ENCODE measurements at places on chromosomes 4 and X.

- DNase-seq, result no peak
These were observed 397.4 kb downstream of the PRDM5 start for GRCh38 chr4:120525106-120525505.

- DNase-seq, result no peak
These were observed 73.5 kb upstream of the DHRSX start for GRCh38 chrX:2574271-2574670.

DNA sequence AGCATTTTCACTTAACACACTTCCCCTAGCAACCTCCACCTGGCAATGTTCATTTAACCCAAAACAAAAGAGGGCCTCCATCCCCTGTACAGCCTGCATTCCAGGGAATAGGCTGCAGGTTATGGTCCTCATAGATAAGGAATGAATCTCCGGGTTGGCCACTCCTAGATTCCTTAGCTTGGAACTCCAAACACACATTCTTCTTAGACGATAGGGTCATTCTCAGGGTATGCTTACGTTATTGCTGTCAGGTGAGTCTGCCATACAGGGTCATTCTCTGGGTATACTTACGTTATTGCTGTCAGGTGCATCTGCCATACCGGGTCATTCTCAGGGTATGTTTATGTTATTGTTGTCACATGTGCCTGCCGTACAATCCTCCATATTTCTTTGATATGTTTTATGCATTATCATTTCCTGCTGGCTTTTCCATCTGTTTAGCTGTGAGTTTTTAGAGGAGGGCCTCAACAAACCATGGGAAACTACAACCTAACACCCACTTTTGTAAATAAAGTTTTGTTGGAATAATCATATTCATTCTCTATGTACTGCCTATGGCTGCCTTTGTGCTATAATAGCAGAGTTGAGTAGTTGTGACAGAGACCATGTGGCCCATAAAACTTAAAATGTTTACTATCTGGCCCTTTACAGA lies 8.2 kb upstream of the AFF1 start:
- DNase-seq, result no peak

DNA sequence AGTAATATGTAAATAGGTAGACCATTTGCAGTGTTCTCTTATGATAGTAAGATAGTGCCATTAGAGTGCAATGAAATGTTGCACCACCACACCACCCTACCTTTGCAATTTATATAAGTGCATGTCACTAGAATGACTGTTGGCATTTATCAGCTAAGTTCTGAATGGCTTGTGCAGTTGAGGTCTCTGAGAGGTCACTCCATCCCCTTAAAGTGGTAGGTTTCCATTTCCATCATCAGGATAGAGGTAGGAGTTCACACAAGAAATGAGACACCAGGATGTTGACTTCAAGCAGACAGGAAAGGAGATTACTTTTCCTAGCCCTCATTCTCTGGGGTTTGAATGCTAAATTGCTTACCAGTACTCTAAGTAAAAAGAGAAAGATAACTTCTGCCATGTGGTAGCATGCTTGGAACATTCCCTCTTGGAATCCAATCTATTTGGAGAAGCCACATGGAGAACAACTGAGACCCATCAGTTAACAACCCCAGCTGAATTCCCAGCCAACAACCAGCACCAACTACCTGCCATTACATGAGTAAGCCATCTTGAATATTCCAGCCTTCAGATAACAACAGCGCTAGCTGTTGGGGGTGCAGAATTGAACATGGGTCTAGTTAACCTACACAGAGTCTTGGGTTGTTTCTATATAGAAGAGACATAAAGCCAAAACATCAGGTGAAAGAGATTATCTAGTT lies 6.7 kb upstream of the LRBA start:
- no peak for DNase-seq

DNA sequence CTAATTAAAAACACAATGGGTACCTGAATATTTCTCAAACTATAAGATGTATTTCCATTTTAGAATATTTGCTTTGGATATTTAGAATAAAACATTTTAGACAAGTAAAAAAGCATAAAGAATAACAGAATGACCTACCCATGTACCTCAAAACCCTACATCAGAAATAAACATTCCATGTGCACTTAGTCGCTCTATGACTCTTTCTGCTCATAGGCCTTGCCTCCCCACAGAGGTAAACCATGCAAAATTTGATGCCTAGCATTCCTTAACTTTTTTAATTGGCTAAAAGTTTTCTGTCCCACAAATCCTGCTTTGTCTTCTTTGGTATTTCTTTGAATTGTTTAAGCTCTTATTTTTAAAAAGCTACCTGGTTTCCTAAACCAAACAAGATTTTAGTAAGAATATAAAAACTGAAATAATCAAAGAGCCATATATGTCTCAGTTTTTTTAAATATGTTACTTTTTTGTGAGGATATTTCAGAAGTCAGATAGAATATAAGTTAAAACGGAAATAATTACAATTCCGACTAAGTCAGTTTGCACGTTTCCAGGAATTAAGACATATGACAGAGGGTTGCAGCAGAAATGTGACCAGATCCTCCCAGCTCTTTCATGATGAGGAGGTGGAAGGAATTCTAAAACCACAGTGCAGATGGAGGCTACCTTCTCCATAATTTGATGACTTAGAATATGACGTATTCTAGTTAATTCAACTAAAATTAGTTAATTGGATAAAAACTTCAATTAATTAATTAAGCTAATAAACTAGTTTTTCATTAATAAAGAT lies 102.5 kb downstream of the FIP1L1 start:
- no peak for DNase-seq

DNA sequence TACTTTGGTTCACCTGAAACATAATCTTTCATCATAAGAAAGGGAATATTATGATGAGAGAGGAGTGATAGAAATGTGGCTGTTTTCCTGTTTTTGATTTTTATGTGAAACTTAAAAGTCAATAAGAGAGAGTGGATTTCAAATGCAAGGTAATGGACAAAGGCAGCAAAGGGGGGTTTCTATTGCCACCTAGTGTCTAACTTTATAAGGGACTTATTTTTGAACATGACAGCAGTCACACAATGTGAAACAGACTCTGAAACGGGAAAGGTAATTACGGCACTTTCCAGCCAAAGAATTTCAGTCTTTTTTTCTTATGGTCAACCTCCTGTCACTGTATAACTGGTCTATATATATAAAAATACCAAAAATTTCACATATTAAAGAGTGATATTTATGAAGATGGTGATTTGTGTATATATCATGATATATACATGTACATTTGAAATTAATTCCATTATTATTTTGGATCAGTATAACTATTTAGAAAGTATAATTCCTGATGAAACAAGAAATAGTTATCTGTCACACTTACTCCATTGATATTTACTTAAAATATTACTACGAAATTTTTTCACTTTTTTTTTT lies 127.1 kb downstream of the FBXO8 start:
- DNase-seq, result peak; percentile 56

GRCh38 chr4:169251291-169252235 lies 19.2 kb downstream of the SH3RF1 start:
- DNase-seq, result no peak

DNA sequence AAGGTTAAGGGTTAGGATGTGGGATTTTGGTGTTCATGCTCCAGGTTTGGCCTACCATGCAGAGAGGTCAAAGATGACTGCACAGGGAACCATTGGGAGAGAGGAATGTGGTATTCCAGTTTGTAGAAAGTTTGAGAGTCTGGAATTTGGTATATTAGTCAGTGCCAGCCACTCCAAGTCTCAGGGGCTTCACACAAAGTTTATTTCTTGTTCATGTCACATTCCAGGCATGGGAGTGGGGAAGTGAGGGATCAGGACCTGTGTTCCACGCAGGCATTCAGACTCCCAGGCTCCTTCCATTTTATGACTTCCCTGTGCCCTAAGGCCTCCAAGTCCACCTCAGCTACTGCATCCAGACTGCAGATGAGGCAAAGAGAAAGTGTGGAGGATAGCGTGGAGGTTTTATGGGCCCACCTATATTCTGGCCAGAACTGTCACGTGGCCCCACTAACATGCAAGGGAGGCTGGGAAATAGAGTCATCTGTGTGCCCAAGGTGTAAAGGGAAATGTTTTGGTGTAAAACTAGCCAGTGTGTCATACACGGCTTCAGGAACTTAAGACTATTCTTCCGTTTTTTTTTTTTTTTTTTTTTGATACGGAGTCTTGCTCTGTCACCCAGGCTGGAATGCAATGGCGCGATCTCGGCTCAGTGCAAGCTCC lies 140.6 kb upstream of the SCML1 start:
- DNase-seq, result no peak

GRCh38 chr4:39657465-39657864 lies 18.8 kb upstream of the SMIM14 start:
- no peak for DNase-seq

DNA sequence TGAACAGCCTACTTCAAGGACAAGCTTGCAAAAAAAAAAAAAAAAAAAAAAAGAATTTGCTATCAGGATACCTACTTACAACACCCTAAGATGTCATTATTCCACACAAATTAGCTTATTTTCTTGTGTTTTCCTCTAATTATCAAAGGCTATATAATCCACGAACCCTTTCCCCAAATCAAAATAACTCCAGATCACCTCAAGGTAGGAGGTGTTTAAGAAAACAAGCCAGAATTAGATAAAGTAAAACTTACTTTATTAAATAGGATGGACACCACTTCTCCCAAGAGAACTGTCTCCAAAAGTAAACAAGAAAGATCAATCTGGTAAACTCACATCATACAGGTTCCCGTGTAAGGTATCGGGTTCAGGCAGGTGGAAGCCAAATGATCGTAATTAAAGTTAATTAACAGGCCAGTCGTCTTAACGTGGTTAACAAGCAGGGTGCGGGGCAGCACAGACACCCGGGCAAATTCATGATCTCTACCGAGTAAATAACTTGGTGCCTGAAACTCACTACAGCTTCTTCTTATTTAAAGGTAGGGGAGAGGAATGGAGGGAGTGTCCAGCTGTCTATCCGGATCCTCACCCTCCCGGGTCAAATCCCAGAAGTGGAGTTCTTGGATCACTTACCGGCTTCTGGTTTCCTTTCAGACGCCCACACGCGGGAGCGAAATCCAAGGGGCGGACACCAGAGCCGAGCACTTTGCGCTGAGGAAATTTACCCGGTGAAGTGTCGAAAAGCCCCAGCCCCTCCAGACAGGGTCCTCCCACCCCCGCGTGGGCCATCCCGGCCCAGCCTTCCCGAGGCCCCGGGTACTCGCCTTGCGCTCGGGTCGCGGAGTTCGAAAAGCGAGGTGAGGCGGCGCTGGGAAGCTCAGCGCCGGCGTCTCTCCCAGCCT lies 708 bp downstream of the ARAP2 start:
- peak; percentile 61 for DNase-seq

DNA sequence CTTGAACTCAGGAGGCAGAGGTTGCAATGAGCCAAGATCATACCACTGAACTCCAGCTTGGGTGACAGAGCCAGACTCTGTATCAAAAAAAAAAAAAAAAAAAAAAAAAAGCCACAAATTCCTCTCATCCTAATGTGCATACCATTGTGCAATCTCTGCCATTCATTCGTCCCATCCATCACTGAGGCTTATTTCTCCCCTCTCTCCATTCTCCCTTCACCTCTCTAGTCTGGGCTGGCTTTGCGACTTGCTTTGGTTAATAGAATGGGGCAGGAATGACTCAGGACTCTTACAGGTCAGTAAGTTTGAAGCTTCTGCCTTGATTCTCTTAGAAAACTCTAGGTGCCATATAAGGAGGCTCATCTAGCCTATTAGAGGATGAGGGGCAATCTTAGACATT lies 60.3 kb upstream of the DDX3X start:
- DNase-seq, result no peak

DNA sequence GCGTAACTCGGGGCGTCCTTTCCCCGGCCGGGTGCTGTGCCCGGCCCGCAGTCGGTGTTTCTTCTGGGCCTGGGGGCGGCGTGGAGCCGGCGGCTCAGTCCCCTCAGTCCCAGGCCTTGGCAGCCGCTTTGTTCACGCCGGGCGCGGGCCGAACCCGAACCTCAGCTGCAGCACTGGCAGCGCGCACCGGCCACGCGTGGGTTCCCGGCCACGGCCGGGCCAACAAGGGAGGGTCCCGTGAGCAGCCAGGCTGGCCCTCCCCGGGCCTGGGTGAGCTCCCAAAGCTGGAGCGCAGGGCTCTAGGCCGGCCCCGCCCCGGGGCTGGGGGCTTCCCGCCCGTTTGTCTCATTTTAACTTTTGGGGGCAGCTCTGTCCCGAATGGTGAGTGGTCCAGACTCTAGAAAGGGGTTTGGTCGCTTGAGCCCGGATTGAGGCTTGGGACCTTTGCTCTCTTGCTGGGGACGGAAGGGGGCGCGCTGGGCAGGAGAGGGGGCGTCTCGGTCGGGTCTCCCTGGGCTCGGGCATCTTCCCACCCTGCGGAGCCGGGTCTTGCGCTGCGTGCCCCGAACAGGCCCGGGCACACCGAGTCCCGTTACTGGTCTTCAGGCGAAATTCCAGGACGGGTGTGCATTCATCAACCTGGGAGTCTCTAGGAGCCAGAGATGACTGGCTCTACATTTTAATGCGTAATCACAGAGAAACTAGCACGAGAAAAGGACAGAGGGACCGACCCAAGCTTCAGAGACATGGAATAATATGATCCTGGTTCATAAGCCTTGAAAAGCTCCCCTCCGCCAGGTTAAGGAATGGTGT lies 177.1 kb downstream of the CBR4 start:
- no peak for DNase-seq

DNA sequence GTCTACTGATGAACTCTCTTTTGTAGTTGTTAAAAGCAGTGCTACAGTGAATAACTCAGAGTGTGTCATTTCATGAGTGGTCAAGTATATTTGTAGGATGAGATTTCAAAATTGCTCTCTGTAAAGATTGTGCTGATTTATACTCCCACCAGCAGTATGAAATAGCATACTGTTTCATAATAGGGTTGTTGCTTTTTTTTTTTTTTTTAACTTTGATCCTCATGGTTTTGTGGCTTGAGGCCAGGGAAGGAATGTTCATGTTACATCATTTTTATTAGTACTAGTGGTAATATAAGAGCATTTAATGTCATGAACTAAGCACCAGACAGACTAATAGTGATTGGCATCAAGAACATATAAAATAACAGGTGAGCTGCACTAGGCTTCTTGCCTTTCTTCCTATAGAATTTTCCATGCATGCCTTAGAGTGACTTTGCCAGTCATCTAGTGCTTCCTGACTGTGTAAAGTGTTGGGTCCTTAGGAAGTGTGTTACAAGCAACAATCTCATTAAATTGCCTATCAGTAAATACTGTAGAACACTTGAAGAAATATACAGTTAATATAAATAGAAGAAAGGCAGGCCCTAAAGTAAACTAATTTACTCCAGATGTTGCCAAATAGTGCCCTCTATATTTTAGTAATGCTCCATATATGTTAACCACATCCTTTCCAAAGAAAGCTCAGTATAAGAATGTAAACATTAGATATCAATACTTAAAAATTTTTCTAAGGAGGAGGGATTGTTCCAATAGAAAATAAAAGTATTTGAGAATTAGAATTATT lies 38.6 kb upstream of the MSMO1 start:
- no peak for DNase-seq

DNA sequence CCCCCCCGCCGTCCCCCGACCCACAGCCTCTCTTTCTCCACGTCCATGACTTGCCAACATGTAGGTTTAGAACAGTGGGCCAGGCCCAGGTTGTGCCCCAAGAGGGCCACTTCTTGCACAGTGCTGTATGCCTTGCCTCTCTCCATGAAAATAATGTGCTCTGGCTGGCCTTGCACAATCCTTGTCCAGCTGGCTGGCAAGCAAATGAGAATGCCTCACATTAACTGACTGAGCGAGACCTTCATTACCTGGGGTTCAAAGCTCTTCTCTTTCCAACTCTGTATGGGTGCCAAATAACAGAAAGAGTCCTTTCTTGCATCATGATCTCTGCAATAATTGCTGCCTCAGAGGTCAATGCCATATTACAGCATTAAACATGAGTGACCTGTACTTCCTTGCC lies 416.6 kb downstream of the FGF13 start:
- DNase-seq, result no peak

GRCh38 chr4:113815826-113816225 lies 54.3 kb upstream of the CAMK2D start:
- no peak for DNase-seq
